ENCODE measurements at places on chromosomes 5 and 9.
A peak's percentile ranks its signal among the peaks of the same experiment; 100 is the strongest.

GRCh38 chr5:122219436-122220166 is 90.3 kb downstream of the ZNF474 start:
- DNase-seq = no peak

DNA sequence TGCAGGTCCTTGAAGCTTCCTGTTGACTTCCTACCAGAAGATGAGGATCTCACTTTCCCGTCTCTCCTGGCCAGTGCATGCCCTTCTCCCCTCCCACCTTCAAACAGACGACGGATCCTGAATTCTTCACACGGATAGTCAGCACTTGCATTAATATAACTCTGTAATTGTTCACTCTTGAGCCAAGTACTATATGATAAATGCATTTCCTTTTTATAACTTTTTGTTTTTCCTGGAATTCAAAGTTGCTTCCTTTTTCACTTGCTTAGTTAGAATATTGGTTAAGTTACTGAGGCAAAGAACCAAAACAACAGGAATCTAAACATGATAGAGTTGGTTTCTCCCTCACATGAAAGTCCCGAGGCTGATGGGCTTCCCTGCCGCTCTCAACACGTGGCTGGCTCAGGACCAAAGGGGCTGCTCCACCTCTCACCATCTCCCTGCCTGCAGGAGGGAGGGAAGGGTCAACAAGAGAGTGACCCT is 20.2 kb upstream of the EGFL7 start:
- no peak for DNase-seq

- peak; percentile 91 for DNase-seq
Measured at GRCh38 chr5:165620394-165620793, 2115.0 kb downstream of the MAT2B start.

- no peak for DNase-seq
Measured at GRCh38 chr5:37770786-37771185, 69.1 kb downstream of the GDNF start.

- no peak for DNase-seq
Measured at GRCh38 chr5:133273661-133274596, 222.1 kb downstream of the HSPA4 start.
